ENCODE measurements at places on chromosomes 1 and 21.
A peak's percentile ranks its signal among the peaks of the same experiment; 100 is the strongest.

GRCh38 chr1:169110689-169111447 is 4.4 kb downstream of the ATP1B1 start:
- DNase-seq: no peak

- DNase-seq: no peak
Measured at GRCh38 chr1:227325156-227325555, 6.9 kb upstream of the CDC42BPA start.

GRCh38 chr1:68955424-68955823 is 458.5 kb upstream of the DEPDC1 start:
- peak; percentile 11 for DNase-seq

- no peak for DNase-seq
Measured at GRCh38 chr21:28025111-28025510, 967.6 kb downstream of the LTN1 start.

- no peak for DNase-seq
Measured at GRCh38 chr1:16207318-16208269, 4.9 kb downstream of the ARHGEF19 start.

DNA sequence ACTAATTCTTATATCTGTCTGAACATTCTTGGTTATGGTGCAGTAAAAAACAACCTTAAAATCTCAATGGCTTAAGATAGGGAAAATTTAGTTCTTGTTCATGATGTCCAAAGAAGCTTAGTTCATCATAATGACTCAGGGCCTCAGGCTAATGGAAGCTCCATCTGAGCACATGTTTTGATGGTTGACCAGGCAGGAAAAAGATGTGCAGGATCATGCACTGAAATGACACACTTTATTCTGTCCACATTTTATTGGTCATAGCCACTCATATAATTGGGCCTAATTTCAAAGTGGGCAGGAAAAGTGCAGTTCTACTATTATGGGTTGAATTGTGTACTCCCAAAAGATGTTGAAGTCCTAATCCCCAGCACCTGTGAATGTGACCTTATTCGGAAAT is 198.2 kb downstream of the CENPF start:
- peak; percentile 29 for DNase-seq

GRCh38 chr1:2088458-2088857 is 38.2 kb downstream of the PRKCZ start:
- DNase-seq: no peak

DNA sequence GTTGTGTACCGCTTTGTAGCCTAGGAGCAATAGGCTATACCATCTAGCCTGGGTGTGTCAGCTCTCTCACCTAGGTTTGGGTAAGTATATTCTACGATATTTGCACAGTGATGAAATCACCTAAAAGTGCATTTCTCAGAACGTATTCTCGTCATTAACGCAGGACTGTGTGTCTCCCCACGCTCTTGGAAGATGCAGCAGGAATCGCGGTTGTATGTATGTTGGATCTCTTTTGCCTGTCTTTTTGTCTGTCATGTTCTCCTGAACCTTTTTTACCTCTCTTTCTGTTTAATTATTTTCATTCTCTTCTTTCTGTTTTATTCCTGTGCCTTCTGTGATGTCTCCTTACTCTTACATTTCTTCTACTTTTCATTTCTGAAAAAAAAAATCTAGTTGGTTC is 140.5 kb upstream of the COL6A1 start:
- DNase-seq: no peak

DNA sequence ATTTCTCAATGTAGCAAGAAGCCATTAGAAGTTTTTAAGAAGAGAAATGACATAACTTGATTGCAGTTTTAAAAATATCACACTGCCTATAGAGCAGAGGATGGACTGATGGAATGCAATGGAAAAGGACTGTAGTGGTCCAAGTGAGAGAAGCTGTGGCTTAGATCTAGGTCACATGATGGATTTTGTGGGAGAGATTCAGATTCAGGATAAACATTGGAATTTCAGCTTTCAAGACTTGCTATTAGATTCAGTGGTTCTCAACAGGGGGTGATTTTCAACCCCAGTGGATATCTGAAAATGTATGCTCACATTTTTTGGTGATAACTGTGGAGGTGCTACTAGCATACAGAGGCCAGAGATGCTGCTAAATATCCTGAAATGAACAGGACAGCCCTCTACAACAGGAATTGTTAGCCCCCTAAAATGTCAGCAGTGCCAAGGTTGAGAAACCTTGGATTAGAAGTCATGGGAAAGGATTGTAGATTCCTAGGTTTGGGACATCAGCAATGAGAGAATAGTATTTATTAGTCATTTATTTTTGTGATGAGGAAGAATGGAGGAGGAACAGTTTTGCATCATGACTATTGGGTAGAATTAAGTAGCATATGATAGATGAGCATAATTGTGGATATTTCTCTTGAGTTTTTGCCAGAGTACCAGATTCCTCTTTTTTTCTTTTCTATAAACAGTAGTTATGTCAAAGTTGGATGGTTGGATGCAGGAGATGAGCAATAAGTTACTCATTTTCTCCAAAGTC is 30.1 kb upstream of the KCNK2 start:
- DNase-seq: no peak

- no peak for DNase-seq
Measured at GRCh38 chr1:3568815-3569435, 42.4 kb downstream of the MEGF6 start.

- peak; percentile 89 for DNase-seq
Measured at GRCh38 chr1:155978325-155978972, at the start of gene ARHGEF2. ARHGEF2 (minus strand) TSS chr1:155978547; CDS start chr1:155978427, 120 bp downstream.

GRCh38 chr1:179283992-179284391 is 9.6 kb upstream of the SOAT1 start:
- no peak for DNase-seq

GRCh38 chr1:204337583-204337982 is 22.1 kb downstream of the PLEKHA6 start:
- no peak for DNase-seq

GRCh38 chr1:7482772-7483495 is 288.2 kb upstream of the VAMP3 start:
- no peak for DNase-seq

- peak; percentile 72 for DNase-seq
Measured at GRCh38 chr21:33374450-33375096, 28.6 kb upstream of the IFNGR2 start.

DNA sequence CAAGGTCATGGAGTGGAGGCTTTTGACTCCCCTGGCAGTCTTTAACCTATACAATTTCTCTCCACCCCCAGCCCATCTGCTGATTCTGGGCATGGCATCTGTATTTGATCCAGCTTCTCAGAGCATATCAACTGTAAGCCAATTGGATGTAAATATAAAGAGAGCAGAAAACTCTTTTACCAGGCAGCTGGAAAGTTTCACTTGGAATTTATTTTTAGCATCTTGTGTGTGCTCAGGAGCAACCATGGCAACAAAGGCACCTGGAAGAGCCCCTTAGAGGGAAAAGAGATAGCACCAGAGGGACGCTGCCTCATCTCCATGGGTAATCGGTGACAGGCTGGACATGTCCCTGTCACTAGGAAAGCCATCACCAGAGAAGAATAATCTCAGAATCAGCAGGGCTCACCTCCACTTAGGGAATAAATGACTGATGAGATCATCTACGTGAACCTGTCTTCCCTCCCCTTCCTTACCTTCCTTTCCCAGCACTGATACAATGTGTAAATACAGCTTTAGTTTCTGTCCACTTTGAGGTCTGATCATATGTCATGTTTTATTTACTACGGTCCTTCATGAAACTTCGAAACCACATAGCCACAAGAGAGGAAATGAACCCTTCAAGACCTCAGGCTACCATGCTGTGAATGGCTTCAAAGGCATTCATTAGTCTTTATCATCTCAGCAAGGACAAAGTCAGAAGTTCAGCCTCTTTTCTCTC is 25.3 kb upstream of the SIPA1L2 start:
- DNase-seq: no peak

- DNase-seq: no peak
Measured at GRCh38 chr1:236123563-236123962, 18.8 kb upstream of the GPR137B start.

DNA sequence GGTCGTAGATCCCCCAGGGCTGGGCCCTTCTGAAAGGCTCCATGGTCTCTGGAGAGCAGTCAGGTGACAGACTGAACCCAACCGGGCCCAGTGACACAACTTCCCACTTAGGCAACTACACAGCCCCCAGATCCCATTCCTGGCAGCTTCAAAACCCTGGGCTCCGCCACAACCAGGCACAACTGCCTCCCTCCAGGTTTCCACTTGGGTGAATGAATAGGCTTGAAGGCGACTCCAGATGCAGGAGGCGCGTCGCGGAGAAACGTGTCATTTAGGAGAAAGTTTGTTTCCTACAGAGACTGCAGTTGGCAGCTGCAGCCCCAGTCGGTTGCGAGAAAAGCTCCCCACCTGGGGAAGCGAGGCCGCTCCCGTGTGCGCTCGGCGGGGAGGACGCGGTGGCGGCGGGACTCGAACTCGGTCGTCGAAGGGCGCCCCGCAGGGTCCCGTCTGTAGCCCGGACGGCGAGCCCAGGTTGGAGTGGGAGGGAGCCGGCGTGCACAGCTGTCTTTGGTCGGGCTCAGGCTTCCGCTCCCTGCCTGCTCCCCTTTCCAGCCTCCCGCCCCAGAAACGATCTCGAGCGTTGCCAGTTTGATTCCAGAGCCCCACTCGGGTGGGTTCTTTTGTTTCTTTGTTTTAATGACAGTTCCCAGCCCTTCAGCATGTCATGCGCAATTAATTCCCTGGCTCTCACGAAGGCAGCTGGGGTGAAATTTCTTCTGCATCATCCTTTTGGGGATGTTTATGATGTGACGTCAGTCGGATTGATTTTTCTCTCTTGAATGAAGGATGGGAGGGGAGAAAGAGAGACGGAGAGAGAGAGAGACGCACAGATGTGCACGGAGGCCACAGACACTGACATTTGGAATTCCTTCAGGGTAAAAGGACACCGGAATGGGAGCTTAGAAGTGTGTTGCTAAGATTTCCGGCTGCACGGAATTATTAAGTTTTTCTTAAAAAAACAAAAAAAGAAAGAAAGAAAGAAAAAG is 862 bp upstream of the SGIP1 start:
- no peak for DNase-seq

DNA sequence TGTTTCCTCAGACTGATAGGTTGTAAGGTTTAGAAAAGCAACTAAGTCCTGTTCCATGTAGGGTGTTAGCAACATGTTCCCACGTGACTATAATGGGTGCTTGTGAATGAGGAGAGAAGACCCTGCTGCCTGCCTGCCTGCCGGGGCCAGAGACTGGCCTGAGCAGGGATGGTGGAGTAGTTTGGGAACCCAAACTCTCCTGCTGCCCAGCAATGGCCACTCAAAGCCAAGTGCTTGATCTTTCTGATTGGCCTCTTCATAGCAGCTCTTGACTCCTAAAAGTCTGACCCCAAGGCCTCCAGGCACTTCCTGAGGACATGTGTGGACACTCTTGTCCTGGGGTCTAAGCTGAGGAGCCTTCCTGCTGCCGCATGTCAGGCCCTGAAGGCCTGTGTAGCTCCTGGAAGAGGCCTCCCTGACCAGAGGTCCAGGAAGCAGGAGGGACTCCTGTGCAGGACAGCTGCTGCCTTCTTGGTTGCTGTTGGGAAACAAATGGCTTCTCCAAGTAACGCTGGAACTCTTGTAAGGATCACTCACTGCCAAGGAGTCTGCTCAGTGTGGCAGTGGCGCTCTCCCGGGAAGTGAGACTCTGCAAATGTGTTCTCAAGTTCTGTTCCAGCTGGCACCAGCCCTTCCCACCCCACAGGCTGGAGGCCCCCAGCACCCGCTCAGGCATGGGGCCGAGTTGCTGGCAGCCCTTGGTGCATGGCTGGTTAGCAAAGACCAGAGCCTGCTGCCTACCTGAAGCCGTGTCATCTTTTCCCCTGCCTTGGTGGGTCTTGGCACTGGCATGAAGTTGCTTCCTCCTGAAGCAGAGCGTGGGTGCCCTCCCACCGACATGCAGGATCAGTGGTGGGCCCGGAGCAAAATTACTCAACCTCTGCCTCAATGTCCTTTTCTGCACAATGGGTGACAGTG is 35.5 kb downstream of the MAN1C1 start:
- no peak for DNase-seq

DNA sequence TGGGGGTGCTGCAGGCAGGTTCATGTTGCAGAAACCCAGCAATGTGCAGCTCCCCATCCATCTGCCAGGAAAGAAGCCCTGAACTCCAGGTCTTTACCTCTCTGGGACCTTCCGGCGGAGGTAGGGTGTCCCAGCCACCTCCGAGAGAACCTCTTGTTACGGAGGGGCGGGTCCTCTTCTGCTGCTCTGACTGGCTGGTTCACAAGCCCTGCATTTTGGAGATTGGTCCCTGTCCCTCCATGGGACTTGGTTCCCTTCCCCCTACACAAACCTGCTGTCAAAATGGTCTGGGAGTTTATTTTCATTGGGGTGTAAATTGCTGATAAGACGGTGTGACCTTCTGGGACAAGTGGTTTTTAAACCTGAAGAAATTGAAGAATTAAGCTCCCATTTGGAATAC is 8.0 kb upstream of the CELSR2 start:
- DNase-seq: no peak
